ENCODE measurements at places on chromosomes 7 and 10.

GRCh38 chr10:63052083-63052482, 81.0 kb upstream of the NRBF2 start:
- DNase-seq: no peak

GRCh38 chr10:125762692-125763648, 12.7 kb downstream of the MMP21 start:
- DNase-seq: no peak

DNA sequence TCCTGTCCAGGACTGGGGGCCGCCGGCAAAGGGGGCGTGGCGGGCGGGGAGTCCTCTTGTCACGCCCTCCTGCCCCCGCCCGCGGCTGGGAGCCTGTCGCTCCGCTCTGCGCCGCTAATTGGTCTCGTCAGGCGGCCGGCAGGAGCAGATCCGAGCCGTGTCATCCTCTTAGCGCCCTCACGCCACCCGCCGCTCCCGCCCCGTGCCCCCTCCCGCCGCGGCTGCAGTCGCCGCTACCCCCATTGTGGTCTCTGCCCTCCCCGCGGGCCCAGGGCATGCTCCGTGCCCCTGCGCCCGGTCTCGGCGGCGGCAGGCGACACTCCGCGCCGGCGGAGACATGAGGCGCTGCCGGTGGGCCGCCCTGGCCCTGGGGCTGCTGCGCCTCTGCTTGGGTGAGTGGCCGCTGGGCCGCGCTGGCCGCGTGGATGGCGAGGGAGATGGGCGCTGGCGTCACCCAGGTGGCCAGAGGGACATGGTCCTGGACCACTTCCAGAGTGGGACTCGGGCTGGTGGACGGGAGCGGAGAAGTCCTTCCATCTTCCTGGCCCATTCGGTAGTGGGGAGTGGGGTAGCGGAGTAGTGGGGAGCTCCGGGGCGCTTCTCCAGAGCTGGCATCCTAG, at the start of gene CDHR1:
Gene CDHR1 (plus strand): TSS at position 114 of the 620 bp plus-strand sequence. CDS start 224 bp downstream, at position 338.
- peak; percentile 16 for DNase-seq

- peak; percentile 41 for DNase-seq
Measured at GRCh38 chr7:922334-923107, 32.0 kb downstream of the ADAP1 start.

DNA sequence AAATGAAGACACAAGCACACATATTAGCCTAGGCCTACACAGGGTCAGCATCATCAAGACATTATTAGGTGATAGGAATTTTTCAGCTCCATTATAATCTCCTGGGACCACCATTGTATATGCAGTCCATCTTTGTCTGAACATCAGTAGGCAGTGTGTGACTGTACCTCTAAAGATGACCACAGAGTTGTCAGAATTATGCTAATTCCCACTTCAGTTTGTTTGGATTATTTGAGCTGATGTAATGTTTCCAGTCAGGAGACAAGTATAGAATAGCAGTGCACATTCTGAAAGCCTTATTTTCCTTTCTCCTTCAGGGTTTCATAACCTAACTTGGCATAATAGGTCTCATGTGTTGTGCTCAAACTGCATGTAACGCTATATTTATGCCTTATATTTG, 306.4 kb downstream of the NXPH1 start:
- no peak for DNase-seq

DNA sequence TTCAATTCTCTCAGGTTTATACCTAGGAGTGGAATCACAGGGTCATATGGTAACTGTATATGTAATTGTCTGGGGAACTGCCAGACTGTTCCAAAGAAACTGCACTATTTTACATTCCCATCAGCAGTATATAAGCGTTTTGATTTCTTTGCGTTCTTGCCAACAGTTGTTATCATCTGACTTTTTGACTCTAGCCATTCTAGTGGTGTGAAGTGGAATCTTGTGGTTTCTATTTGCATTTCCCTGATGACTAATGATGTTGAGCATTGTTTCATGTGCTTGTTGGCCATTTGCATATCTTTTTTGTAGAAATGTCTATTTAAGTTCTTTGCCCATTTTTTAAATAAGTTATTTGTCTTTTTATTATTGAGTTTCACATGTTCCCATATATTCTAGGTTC, 44.3 kb upstream of the ZC3HAV1 start:
- no peak for DNase-seq

All from activated CD8-positive, alpha-beta memory T cell treated with anti-CD3 and anti-CD28 coated beads for 4 hours (primary cell).